ENCODE measurements at places on chromosomes 13 and 19.

DNA sequence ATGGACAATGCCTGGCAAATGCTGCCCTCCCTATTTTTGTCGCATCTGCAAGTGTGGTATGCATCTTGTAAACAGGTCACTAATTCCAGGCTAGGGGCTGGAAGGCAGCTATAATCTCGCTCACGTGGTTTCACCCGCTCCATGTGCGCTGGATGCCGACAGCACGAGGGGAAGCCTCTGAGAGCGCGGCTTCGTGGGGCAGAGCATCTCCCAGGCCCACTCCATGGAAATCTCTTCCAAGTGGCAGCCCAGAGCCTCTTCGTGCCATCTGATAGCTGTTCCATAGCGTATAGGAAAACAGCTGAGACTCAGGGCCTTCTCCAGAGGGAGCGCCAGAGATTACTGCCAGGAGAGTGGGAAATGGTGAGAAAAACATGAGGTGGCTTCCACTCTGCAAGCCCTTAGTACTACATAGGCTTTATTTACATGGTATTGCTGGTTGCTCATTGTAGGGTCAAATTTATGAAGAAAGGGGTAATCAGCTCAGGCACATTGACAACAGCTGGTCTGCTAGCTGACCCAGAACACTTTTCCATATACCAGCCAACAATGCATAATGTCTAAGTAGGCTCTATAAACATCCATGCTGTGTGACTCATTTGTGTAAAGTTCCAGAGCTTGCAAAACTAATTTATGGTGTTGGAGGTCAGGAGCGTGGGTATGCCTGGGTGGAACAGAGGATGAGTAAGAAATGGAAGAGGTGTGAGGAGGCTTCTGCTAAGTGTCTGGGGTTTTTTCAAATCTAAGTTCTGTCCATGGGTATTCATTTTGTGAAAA is 165.2 kb downstream of the SHISA2 start:
- no peak for DNase-seq

GRCh38 chr19:41626877-41627276 is at the start of gene CEACAM4:
CEACAM4 (minus strand) TSS chr19:41627074; CDS start chr19:41626963, 111 bp downstream.
- DNase-seq: no peak

GRCh38 chr19:31610018-31610417 is 260.8 kb upstream of the TSHZ3 start:
- DNase-seq: no peak

DNA sequence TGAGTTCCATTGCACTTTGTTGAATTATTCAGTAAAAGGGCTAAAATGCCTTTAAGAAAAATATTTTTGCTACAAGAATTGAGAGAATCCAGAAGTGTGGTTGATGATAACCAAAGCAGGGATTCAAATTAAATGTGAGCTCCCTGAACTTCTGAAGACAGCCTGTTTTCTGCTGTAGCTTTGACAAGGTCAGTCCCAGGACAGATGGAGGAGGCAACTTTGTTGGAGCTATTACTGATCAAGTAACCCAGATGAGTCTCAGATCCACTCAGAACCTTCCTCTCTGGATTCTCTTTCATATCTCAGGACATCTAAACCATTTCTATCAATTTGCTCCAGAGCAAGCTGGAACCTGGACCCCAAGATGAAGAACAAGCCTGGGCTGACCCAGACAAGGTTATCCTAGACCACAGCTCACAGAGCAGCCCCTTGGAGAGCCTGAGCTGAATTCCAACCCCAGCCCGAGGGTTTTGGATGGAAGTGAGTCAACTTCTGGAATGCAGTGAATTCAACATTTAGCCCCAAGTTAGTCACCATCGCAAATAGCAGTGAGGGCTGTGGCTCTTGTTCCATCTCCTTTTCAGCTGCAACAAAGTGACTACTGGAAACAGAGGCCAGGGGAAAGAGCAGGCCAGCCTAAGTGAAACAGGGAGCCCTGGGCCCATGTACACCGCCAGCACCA is 137.8 kb upstream of the TSC22D1 start:
- DNase-seq: no peak

DNA sequence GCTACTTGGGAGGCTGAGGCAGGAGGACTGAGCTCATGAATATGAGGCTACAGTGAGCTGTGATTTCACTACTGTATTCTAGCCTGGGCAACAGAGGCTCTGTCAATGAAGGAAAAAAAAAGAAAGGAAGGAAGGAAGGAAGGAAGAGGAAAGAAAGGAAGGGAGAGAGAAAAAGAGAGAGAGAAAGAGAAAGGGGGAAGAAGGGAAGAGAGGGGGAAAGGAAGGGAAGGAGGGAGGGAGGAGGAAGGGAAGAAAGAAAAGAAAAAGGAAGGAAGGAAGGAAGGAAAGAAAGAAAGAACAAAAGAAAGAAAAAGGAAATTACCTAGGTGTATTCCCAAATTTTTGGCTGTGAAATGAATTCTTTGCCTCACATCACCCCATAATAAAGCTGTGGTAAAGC is 7.2 kb upstream of the RFX2 start:
- DNase-seq: no peak

DNA sequence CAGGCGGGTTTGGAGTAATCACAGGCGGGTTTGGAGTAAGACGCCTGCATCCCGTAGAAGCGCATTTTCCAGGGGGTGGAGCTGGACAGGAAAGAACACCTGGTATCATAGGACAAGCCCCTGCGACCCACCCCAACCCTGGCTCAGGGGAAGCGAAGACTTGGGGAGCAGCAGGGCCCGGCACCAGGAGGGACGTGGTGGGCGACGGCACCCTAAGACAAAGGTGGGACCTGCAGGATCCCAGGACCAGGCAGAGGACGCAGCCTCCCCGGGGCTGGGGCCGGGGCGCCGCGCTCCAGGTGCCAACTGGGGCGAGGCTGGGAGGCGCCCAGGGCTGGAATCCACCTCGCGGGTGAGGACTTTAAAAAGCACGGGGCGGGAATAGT is 520 bp downstream of the ZNF600 start:
- no peak for DNase-seq

GRCh38 chr19:50423279-50424113 is 4.8 kb downstream of the SPIB start:
- DNase-seq: no peak

GRCh38 chr13:45231722-45232121 is 30.9 kb upstream of the KCTD4 start:
- no peak for DNase-seq

- no peak for DNase-seq
Measured at GRCh38 chr19:32174386-32175113, 170.9 kb upstream of the ZNF507 start.

- DNase-seq: no peak
Measured at GRCh38 chr19:51815043-51815442, 20.1 kb downstream of the FPR3 start.

DNA sequence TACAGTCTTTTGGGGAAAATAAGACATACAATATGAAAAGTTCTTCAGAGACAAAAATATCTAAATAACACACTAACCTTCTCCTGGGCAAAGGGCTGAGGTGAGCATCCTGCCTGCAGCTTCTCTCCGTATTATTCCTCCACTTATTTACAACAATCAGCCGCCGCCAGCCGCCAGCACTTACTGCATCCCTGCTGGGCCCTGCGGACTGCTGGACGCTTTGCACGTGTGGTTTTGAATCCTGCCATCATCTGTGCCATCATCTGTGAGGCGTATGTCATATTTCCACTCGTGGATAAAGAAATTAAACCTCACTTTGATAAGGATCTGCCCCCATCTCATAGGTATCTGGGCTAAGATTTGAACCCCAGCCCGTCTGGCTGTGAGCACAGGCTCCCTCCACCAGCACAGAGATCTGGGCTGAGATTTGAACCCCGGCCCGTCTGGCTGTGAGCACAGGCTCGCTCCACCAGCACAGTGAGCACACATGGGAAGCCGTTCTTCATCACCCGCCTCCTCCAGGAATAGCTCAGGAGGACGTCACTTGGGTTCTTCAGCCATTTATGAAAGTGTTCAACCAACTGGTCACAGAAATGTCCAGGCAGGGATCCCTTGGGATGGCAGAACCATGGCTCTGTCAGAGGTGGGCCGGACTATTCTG is 35.2 kb upstream of the TUBGCP3 start:
- DNase-seq: no peak

DNA sequence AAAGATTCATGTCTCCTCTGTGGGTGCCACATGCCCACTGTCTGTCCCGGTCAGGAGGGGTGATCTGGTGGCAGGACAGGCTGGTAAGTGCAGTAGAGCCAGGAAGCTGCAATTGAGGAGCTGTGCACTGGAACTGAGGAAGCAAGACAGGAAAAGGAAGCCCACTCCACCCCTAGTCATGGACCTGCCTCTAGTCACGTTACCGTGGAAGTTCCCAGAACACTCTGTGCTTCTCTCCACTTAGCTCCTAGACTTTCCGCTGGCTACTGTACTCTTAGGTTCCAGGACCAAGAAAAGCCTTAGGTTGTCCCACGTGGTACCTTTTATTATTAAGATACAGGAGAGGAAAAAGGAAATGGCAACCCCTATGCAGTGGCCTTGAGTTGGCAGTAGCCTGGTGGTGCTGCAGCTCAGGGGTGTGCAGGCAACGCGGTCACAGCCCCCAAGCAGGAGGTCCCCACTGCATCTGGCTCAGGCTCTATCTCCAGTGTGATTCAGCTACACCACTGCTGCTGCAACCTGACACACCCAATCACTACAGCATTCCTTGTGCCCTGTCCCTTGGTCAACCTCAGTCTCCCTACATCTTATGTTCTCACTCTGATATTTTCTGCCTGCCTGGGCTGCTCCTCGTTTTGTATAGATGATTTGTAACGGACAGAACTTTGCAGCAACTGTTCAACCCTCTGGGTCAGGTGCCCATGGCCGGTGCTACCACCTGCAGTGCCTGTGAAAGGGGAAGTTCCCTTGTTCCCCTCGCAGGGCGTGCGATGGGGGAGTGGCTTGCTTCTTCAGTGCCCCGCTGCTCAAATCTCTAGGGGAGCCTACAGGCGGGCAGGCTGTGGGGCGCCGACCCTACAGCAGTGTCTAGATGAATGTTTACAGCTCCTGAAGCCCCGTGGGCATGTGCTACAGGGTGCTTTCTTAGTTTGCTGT is 24.4 kb upstream of the GPR12 start:
- no peak for DNase-seq

GRCh38 chr13:112764864-112765561 is 75.2 kb downstream of the ATP11A start:
- no peak for DNase-seq

DNA sequence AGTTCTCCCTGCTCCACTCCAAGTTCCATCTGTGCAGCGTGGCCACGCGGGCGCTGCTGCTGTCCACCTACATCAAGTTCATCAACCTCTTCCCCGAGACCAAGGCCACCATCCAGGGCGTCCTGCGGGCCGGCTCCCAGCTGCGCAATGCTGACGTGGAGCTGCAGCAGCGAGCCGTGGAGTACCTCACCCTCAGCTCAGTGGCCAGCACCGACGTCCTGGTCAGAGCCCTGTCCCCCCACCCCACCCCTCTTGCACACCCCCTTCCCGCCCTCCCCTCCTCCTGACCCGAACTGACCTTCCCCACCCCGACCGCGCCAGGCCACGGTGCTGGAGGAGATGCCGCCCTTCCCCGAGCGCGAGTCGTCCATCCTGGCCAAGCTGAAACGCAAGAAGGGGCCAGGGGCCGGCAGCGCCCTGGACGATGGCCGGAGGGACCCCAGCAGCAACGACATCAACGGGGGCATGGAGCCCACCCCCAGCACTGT is 11.6 kb downstream of the FUZ start:
- no peak for DNase-seq

- no peak for DNase-seq
Measured at GRCh38 chr13:106088085-106088484, 447.4 kb downstream of the EFNB2 start.

DNA sequence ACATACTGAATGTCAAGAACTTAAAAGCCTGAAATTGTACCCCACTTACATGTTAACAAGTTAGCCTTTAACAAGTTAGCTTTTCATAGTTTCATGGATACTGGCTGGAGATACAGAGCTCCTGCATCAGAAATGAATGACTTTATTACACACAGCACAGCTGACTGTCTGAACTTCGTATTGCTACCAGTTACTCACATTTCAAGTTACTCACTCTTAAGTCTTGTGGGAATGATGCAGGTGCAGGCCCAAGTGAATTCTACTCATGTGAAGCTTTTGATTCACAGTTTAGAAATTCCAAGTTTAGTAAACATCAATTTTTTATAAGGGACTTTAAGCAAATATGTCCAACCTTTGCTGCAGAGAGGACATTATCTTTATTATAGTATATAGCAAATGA is 762.2 kb upstream of the PRR20A start:
- no peak for DNase-seq

DNA sequence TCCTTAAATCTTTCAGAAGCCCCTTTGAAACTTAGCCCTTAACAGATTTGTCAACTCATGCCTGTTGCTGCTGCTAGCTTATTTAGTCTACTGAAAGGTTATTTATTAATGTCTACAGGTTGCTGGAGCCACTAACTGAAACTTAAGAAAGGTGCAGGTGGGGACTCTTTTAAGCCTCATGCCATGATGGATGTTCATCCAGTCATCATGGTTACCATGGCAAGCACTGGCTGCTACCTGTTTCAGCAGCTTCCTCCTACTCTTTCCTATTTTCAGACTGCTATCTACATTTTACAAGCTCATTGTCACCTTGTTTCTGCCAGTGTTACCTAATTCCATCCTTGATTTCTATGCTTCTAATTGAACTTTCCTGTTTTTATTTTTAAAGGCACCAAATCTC is 27.1 kb downstream of the DGKH start:
- no peak for DNase-seq

- DNase-seq: no peak
Measured at GRCh38 chr19:45324349-45324907, 1.8 kb upstream of the CKM start.

- no peak for DNase-seq
Measured at GRCh38 chr13:25930653-25931052, 121.2 kb downstream of the SHISA2 start.

- no peak for DNase-seq
Measured at GRCh38 chr19:49973987-49974386, 13.0 kb upstream of the SIGLEC11 start.

DNA sequence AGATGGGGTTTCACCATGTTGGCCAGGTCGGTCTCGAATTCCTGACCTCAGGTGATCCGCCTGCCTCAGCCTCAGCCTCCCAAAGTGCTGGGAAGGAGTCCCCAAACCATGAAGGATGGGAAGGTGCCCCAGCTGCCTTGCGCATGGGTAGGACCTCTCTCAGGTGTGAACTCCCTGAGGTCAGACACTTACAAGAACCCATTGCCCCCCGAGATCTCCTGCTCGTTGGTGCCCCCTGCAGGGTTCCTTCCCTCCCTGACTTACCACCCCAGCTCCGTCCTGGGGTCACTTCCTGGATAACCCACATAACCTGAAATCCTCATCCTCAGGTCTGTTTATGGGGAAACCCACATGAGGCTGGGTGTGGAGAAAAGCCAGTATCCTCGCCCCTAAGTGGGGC is 41.7 kb downstream of the UNC13A start:
- DNase-seq: no peak

DNA sequence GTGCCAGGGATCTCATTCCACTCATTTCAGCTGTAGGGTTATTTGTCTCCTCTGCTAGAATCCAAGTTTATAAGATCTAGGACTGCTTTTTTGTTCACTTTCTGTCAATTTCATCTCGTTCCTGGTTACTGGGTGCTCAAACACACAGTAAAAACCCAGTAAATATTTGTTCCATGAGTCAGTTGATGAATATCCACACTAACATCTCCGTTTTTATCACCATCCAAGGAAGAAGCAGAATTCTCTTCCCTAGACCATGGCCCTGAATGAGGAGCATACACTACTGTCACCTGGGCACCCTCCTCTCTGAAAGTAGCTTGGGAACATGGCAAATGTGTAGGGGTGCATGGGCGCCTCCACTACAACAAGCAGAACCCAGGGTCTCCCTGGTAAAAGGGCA is 390.8 kb downstream of the FOXO1 start:
- no peak for DNase-seq

Measured in substantia nigra (tissue), 51 donors.